ENCODE measurements at places on chromosomes 13 and 19. TPM values are rescaled to one million over a fixed set of nuclear protein-coding genes. Genes with fewer than 3 reads are reported as not detected.

Gene CASP14
- not detected for polyA plus RNA-seq

Gene ZNF541
- not detected for polyA plus RNA-seq

Gene LRRC25
- polyA plus RNA-seq = 0.98 TPM

Gene COX6B2
- 0.93 TPM for polyA plus RNA-seq

Gene DCLK1
- 0.68 TPM for polyA plus RNA-seq

Gene PTH2
- not detected for polyA plus RNA-seq

Data from stomach (tissue), 19 donors.